ENCODE measurements at places on chromosomes 12 and 14.

DNA sequence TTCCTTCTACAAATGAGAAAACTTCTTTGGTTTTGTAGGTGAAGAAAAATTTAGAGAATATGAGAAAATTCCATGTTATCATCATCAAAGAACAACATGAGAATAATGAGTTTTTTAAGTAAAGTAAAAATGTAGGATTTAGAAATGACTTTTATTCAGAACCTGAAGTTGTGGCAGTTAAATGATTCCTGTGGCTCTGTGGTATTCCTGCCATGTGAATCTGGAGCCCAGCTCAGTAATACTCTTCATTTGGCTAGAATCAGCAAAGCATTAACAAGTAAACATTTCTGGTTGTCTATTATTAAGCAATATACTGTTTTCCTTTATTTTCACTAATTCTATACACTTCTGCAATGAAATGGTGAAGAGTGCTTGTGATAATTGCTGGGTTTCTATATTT, 95.6 kb upstream of the E2F7 start:
- DNase-seq = no peak

DNA sequence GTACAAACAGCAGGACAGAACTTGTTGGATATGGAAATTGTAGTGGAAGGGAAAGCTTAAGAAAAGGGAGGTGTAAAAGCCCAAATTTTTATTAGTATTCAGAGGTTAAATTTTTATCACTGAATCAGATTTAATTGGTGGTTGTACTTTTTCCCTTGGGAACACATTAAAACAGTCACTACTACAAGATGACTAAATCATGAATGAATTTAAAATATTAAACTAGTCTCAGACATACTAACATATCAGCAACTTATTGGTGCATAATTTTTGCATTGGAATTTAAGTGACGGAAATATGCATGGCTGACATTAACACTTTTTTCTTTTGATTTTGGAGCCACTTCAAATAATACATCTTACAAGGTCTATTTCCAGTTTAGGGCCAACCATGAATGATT, 27.6 kb downstream of the SAMD4A start:
- DNase-seq = no peak

DNA sequence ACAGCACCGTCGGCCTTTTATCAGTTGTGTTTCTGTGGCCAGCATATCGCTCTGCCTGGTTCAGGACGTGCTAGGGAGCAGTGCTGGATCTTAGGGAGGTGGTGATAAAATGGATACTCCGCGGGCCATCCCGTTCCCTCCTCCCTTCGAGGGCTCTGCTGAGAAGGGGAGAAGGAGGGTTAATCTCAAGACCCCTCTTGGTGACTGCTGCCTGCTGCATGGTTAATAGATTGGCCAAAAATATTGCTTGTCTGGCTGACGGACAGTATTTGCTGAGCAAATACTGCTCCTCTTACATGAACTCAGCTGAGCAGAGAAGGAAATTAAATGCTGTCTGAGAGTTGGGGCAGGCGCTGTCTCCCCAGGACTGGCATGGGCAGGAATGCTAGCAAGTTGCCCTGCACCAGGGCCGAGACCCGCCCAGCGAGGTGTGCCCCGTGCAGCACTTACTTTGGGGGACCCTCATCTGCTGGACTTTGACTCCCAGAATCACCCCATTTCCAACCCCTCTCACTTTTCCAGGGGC, 1.2 kb downstream of the FBRSL1 start:
- DNase-seq = no peak

- no peak for DNase-seq
Measured at GRCh38 chr12:99152337-99152736, 495.2 kb upstream of the GARIN6 start.

Measured in stimulated activated CD4-positive, alpha-beta T cell treated with anti-CD3 and anti-CD28 coated beads, Interleukin-4, amount 100 ng/mL, for 48 hours (primary cell).